ENCODE measurements at places on chromosomes 7 and 10.

GRCh38 chr10:73287441-73287840, 35.0 kb upstream of the MRPS16 start:
- no peak for DNase-seq

- DNase-seq: no peak
These were observed 77.4 kb downstream of the PON1 start for GRCh38 chr7:95246831-95247370.

DNA sequence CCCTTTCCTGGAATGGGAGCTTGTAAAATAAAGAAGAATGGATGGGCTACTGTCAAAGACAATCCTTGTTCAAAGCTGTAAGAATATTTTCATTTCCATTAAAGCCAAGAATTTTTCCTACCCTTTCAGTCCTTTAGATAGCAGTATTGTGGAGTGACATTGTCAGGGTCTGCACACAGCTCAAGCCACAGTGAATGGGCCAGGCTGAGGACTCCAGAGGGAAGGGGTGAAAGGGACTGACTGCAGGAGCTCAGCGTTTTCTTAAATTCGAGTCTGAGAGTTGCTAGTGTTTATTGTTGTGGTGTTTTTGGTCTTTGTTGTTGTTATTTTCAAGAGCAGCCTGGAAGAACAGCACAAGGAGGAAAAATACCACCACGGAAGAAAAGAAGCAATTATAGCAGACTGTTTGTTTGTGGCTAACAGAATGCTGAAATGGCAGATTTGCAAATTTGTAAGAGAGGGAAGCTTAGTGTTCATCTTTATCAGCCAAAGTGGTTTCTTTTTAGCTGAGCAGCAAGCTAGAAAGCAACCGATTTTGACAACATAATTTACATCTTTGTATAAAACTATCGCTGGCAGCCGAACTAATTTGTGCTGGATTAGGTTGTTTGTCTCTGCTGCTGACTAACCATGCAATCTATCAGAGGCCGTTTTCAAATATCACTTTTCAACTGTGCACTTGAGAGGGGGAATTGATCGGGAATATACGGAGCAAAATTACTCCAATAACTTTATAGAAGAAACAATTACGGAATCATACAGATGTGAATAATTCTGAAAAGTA, 192.1 kb downstream of the LRMDA start:
- no peak for DNase-seq

GRCh38 chr10:121792198-121792597, 135.6 kb downstream of the ATE1 start:
- DNase-seq: no peak

DNA sequence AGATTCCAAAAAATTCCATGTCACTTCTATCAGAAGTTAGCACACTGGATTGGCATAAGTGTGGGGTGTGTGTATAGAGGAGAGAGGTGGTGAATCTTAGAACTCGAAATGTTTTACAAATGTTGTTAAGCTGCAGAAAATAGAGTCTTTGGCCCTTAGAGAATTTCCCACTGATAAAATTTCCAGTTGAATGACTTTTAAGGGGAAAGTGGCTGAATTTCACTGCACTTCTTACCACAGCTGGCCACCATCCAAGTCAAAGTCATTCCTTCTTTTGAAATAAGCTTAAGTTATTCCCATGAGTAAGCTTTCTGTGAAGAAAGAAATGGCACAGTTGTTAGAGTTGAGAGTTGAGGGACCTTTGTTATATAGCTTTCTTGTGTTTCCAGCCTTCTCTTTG, 13.9 kb downstream of the VCL start:
- no peak for DNase-seq

DNA sequence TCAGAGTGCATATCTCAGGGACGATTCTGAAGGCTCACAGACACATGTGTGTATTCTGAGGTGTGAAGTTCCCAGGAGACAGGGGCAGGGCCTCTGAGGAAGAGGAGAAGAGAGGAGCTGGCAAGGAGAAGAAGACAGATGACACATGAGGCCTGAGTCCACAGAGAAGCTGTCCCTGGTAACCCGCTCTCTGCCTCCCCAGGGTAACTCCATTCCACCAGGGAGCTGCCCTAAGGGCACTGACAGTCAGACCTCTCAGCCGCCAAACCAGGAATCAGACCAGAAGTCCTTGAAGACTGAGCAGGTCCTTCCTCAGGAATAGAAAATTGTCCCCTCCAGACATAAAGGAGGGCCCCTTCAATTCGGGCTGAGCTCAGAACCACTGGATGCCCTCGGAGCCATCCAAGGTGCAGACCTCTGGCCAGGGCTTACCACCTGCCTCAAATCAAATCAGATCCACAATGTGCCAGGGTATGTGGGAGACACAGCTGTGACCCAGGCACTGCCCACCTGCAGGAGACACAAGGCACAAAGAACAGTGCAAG, 57.4 kb downstream of the TLL2 start:
- no peak for DNase-seq

GRCh38 chr7:154769527-154769926, 233.4 kb downstream of the PAXIP1 start:
- no peak for DNase-seq

DNA sequence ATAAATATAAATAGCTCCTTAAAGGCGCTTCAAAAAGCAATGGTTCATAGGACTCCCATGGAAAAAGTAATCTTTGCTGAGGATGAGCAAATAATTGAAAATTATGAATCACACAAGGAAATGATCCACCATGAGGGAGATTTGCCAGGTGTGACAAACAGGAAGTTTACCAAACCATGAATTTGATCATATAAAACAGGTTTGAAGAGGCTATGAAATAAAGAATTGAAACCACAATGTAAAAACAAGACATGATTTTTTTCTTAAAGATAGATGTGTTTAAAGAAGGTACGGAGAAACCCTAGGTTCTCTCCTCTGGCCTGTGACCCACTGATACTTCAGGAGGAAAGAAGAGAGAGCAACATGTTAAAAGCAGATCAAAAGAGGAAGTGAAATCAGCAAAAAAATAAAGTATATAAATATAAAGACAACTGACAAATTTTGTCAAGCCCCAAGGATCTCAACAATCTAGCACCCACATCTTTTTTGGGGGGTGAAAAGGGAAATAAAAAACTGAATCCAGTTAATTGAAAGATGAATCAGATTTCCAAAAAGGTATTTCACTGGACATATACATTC, 111.3 kb upstream of the ASAH2 start:
- no peak for DNase-seq

DNA sequence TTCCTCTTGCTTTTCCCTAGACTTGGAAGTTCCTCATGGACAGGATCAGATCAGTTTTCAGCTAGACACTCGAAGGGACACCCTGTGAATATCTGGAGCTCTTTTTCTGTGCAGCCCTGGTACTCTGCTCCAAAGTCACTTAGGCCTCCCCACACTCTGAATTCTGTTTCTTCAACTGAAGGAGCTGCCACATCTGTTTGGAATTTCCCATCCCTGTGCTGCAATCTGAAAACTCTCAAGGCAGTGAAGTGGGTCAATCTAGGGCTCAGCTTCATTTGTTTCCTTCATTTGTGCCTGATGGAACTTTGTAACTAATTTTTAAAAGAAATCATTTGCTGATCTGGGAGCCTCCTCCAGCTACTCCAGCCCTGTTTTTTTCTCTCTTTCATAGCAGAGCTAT, 9.6 kb downstream of the EPC1 start:
- no peak for DNase-seq

GRCh38 chr7:39733881-39734632, 110.7 kb downstream of the RALA start:
- DNase-seq: no peak

DNA sequence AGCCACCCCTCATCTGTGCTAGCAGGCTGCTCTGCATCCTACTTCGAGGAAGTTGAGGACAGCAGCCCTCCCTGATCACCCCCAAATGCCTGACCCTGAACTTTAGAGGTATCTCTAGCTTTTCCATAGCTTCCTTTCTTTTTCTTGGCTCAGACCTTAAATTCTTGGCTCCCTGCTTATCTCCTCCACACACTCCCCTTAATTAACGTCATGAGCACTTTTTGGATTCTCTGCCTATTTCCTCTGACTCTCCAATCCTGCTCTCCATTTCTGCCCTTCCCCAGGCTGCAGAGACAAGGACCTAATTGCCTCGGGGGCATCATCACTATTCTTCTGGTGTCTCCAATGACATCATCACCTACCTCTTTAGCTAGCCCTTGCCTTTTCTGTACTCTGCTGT, 40.8 kb upstream of the SEC61G start:
- DNase-seq: no peak

DNA sequence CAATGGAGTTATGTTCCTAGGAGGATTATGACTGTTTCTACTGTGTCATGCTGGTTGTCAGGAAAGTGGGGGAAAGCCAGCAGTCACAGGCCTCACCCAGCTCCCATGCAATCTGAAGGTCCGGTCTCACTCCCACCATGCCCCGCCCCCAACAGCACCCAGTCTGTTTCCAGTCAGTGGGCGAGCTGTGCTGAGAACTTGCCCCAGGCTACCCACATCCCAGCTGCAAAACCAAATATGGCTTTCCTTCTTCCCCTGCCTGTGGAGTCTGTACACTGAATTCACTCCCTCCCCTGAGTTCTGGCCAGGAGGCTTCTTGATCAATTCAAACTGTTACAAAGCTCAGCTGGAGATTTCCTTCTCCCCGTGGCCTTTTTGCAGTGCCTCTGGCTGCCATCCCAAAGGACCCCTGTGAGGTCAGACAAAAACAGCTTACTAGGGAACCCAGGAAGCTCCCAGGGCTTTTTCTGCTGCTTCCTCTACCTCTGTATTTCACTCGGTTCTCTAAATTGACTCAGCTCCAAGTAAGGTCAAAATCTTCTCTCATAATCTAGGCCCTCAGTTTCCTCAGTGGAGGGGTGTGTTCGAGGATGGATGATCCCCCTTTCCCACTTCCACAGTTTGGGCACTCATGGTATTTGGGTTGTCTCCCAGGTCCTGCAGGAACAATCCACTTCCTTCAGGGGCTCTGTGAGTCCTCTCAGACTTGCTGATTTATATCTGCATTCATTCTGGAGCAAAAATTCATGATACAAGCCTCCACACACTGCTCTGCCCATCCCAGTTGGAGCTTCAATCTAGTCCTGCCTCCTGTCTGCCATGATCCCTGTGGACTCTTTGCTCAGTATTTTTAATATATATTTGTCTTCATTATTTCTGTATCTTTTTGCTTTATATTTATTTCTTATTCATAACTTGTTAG, 205.5 kb downstream of the SEMA3D start:
- no peak for DNase-seq

DNA sequence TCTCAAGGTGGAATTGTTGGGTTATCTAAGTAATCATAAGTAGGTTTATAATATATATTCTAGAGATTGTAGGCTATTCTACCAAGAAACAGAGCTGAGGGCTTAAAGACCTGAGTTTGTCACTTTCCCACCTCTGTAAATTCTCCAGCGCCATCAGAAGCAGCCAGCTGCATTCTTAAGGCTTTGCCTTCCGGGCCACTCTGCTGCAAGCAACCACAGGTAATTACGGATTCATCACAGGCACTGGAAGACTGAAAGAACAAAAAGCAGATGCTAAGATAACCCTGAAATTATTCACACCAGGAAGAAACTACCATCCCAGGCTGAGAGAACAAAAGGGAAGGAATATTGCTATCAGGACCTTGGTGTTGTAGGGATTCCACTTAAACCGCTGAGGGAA, 137.8 kb upstream of the JCAD start:
- no peak for DNase-seq

DNA sequence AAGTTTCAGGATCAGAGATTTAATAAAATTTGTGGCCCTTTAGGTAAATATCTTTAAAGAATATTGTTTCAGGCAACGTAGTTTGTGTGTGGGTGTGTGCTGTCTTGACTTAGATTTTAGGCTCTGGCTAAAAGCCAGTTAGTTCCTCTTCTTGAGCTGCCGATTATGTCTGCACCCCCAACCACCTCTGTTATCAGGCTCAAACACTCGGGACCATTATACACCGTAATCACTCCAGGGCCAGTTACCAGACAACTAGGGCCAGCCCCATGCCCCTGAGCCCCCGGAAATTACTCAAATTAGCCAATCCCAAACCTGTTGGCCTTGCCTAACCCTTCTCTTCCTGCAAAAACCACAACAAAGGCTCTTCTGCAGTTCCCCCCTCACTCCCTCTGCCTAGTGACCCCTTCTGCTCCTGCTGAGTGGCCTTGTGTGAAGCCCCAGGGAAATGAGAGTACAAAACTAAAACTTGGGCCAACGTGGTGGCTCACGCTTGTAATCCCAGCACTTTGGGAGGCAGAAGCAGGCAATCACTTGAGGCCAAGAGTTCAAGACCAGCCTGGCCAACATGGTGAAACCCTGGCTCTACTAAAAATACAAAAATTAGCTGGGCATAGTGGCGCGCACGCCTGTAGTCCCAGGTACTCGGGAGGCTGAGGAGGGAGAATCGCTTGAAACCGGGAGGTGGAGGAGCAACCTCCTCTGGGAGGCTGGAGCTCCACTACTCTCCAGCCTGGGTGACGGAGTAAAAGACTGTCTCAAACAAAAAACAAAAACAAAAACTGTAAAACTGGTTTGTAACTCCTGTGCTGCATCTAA, 9.2 kb upstream of the HNRNPF start:
- no peak for DNase-seq

DNA sequence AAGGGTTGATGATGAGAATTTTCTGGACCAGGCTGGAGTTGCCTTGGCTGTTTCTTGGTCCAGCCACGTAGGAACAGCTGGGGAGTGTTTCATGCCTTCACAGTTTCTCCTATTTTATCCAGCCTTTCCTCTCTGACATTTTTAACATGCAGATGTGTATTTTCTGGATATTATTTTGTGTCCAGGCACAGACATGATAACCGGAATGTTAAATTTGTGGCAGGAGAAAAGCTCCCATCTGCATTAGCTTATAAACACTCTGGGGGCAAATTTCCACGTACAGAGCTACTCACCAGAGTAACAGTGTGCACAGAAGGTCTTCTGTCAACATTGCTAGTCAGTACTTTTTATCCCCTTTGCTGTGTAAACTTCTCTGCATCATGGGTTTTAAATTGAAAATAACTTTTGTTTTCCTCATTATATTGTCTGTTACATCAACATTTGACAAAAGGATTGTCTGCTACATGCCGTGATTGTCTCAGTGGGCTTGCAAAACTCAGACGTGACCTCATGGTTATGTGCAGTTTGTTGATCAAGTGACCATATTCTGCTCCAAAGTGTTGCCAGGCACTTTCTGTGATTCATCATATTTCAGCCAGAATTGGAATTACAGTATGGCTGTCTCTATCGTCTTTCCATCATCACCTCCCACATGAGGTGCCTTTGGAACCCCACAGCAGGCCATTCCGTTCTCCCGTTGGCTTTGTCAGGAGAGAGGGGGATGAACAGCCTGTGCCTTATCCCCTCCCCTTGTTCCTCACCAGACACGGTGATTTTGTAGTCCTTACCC, 41.4 kb downstream of the INSYN2A start:
- no peak for DNase-seq

GRCh38 chr10:63866747-63867140, 345.5 kb downstream of the REEP3 start:
- DNase-seq: no peak

- DNase-seq: no peak
These were observed 112.9 kb upstream of the ZNF746 start for GRCh38 chr7:149610441-149611011.

GRCh38 chr10:128087884-128088709, 38.1 kb downstream of the MKI67 start:
- no peak for DNase-seq

DNA sequence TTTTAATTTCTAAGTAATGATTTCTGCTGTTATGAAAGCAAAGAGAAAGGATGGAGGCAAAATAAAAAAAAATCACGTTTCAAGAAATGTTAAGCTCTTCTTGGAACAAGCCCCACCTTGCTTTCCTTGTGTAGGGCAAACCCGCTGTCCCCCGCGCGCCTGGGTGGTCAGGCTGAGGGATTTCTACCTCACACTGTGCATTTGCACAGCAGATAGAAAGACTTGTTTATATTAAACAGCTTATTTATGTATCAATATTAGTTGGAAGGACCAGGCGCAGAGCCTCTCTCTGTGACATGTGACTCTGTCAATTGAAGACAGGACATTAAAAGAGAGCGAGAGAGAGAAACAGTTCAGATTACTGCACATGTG, 2.4 kb downstream of the ADRB1 start:
- DNase-seq: no peak

All from T-helper 9 cell (primary cell).